Neural crest cell (in vitro differentiated cells): ENCODE measurements at places on chromosomes 16 and 17. TPM values are rescaled to one million over a fixed set of nuclear protein-coding genes. Genes with fewer than 3 reads are reported as not detected.

Gene AIPL1
- not detected in 2 replicates for total RNA-seq

Gene SDK2
- total RNA-seq, result 31.2 and 31.5 TPM in 2 replicates

Gene OTOP2
- not detected in 2 replicates for total RNA-seq

Gene RASD1
- total RNA-seq, result 8.0 and 8.3 TPM in 2 replicates

Gene SCIMP
- total RNA-seq, result not detected in 2 replicates

- DNase-seq, result no peak
These were observed 666 bp downstream of the HGS start for GRCh38 chr17:81684442-81684911.

GRCh38 chr17:29826114-29826692 lies 103.8 kb downstream of the SSH2 start:
- no peak for DNase-seq

DNA sequence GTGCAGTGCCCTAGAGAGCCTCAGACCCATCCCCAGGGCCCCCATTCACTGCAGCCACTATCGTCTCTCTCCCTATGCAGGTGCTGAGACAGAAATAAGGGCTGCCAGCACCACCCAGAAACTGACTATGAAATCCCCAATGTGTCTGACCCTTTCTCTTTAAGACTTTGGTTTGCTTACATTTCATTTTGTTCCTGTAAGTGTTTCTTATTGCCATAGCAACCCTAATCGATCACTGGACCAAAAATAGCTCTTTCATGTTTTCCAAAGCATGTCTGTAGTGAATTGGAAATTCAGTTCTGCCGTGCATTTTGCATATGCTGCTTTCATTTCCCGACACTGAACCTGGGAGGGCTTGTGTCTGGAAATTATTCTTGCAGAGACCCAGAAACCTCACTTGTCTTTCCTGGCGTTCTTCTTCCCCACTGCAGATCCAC lies 148.7 kb upstream of the NOL11 start:
- no peak for DNase-seq

- no peak for DNase-seq
These were observed 202.9 kb upstream of the IRX3 start for GRCh38 chr16:54489225-54490111.

GRCh38 chr16:22124583-22125284 lies 32.4 kb downstream of the VWA3A start:
- no peak for DNase-seq

DNA sequence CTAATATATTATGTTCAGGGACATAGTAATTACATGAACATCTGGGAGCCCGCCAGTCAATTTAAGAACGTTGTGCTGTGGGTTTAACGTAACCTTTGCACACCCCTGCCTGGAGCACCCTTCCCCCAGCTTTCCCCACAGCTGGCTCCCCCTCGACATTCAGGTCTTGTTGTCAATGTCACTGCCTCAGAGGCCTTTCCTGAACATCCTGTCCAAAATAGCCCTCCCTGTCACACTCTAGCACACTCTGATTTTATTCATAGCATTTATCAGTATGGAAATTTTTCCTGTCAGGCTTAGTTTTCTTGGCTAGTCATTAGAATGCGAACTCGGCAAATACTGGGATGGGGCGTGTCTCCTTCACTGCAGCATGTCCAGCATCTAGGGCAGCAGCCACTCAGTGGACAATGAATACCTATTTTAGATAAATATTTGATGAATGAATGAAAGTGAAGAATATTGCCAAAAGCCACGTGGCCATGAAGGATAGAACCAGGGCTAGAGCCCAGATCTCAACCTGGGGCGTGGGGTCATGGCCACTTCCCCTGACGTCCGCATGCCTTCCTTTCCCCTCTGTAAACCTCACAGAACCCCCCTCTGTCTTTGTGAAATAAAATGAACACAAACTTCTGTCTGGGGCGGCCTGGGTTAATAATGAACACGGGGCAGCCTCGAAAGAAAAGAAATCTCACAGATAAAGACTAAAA lies 10.5 kb downstream of the PIK3R6 start:
- no peak for DNase-seq

- no peak for DNase-seq
These were observed at the start of gene ARHGAP27 for GRCh38 chr17:45432405-45433158. Gene ARHGAP27 (minus strand): TSS chr17:45432870. CDS start chr17:45430279, 2,591 bp downstream.

DNA sequence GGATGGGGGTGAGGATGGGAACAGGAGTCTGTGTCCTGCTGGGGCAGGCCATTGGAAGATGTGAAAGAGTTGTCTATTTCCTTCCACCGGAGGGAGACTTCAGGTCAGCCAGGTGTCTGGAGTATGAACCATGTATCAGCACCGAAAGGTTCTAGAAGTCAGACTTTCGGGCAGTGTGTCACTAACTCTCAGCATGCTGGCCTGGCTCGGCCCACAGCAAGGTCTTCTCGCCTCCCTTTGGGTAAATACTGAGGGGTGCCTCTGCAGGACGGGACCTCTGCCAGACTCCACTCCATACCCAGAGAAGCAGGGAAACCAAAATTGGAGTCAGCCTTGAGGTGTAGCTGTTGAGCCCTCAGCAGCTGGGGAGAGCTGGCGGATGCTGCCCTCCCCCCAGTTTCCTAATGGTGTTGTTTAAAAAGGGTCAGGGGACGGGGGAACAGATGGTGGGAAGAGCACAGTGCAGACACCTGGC lies 507 bp downstream of the CIITA start:
- DNase-seq, result no peak

Gene RNF112
- total RNA-seq, result 0.84 and 1.2 TPM in 2 replicates

GRCh38 chr17:10428781-10429180 lies 7.0 kb upstream of the MYH8 start:
- no peak for DNase-seq

GRCh38 chr17:57578608-57579225 lies 166.4 kb downstream of the CCDC182 start:
- no peak for DNase-seq

GRCh38 chr17:80880648-80880985 lies 111.0 kb upstream of the CHMP6 start:
- DNase-seq, result no peak

Gene HS3ST6
- not detected in 2 replicates for total RNA-seq

DNA sequence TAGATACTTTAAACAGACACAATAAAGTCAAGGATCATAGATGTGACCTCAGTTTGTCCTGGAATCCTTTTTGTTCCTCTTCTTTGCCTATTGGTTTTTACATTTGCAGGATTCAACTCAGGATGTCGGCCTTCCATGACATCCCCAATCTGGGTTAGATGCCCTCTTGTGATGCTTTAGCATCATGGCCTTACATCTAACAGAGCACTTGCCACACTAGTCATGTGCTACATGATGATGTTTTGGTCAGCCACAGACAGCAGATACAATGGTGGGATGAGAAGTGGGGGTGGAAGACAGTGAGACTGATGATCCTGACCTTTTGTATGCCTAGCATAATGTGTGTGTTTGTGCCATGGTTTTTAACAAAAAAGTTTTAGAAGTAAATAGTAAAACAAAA lies 1.8 kb upstream of the SYNRG start:
- DNase-seq, result no peak

Gene OTOA
- 0.21 and 0.34 TPM in 2 replicates for total RNA-seq

Gene OR3A3
- total RNA-seq, result not detected in 2 replicates

DNA sequence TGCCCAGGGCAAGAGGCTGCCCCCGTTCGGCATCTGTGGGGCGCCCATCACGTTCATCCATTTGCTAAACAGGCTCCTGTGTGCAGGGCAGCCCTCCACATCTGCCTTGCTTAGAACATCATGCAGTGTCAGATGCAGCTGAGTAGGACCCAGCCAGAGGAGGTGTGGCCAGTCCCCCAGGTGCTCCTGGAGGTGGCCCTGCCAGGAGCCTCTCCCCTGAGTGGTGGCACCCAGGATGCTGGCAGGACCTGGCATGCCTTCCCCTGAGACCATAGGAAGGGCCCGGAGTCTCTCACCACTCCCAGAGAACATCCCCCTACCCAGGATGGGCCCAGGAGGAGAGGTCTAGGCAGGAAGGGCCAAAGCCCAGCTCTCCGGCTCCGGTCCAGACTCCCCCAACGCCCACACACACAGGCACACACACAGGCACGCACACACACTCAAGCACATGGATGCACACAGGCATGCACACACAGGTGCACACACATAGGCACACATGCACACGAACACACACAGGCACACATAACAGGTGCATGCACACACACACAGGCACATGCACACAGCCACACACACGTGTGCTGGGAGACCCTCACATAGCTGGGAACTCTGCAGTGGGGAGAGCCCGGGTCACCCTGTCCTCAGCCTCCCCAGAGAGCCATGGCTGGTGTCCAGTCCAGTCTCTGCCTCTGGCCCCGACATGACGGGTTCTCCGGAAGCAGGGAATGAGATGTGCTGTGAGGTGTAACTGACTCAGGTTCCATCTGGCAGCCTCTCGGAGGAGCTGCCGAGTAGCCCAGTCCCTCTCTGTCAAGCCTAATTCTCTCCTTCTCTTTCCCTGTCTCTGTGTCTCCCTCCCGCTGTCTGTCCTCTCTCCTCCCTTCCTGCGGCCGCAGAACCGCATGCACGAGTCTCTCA lies 74.6 kb downstream of the AMFR start:
- DNase-seq, result no peak

Gene LGALS9C
- not detected in 2 replicates for total RNA-seq

DNA sequence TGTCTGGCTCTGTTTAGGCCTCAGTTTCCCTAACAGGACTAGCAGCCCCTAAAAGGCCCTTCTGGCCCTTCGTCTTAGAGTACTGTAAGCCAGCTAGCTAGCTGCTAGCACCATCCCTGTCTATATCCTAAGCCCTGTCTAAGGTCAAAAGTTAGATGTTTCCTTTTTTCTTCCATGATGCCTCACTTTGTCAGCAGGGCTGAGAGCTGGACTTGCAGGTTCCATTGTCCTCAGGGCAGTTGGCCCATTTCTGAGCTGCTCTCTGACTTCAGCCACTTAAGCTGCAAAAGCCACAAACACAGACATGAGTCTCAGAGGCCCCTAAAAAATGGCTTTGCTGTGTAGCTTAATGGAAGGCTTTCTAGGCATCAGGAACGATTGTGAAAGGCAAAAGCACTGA lies 187.7 kb downstream of the CBLN1 start:
- no peak for DNase-seq

Gene KRT40
- not detected in 2 replicates for total RNA-seq

- DNase-seq, result no peak
These were observed 28.9 kb upstream of the MAP3K14 start for GRCh38 chr17:45345554-45346215.

DNA sequence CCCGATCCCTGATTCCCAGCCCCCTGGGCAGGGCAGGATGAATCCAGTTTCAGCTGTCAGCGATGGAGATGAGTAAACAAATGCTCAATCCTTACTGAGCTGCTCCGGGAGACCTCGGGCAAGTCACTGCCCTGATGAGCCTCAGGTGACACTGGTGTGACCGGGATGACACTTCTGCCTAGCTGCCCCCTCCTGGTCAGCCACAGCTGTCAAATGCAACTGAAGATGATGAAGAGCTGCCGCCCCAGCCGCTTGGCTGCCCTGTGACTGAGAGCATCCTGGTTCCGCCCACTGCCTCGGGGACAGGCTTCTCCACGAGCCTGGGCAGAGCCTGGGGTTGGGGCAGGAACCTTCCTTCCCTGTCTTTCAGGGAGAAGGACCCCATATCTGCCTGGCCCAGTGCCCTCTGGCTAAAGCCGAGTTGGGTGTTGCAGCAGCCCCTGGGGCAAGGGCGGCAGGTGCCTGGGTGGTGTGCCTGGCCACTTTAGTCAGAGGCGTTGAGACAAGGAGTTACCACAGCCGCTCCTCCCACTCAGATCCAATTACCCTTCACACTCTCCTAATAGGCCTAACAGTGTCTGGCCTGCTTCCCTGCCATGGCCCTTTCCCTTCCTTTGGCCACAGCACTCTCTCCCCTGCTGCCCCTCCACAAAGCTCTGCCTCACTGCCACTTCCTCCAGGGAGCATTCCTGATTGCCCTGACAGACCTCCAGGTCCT lies 5.5 kb downstream of the CCL17 start:
- DNase-seq, result no peak

DNA sequence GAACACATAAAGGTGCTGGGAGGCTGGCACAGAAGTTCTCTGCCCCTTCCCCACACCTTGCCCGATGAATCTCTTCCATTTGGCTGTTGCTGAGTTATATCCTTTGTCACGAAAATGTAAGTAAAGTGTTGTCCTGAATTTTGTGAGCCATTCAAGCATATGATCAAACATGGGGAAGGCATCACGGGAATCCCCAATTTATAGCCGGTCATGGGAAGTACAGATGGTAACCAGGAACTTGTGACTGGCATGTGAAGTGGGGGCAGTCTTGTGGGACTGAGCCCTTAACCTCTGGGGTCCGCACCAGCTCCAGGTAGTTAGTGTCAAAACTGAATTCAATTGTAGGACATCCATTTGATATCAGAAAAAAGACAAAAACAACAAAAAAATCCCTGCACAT lies 13.2 kb downstream of the TOM1L2 start:
- no peak for DNase-seq

Gene COG8
- total RNA-seq, result 64.2 and 67.6 TPM in 2 replicates

GRCh38 chr17:76570457-76570856 lies 15.2 kb downstream of the ST6GALNAC2 start:
- DNase-seq, result no peak

DNA sequence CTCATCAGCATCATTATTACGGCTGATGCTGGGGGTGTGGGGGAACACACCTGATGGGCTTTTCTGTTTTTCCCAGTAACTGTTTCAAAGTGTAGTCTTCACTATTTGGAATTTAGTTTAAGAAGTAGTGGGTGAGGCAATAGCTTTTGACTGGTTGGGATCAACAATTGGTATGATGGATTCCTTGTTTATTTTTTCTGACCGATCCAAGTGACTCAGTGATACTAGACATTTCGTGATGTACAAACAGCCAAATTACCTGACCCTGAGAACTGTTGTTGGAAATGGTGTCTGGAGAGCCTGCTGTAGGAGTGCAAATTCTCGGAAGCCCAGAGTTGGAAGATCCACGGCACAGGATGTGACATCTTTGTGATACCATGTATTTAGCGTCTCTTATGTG lies 204.2 kb downstream of the PRKCA start:
- DNase-seq, result no peak

DNA sequence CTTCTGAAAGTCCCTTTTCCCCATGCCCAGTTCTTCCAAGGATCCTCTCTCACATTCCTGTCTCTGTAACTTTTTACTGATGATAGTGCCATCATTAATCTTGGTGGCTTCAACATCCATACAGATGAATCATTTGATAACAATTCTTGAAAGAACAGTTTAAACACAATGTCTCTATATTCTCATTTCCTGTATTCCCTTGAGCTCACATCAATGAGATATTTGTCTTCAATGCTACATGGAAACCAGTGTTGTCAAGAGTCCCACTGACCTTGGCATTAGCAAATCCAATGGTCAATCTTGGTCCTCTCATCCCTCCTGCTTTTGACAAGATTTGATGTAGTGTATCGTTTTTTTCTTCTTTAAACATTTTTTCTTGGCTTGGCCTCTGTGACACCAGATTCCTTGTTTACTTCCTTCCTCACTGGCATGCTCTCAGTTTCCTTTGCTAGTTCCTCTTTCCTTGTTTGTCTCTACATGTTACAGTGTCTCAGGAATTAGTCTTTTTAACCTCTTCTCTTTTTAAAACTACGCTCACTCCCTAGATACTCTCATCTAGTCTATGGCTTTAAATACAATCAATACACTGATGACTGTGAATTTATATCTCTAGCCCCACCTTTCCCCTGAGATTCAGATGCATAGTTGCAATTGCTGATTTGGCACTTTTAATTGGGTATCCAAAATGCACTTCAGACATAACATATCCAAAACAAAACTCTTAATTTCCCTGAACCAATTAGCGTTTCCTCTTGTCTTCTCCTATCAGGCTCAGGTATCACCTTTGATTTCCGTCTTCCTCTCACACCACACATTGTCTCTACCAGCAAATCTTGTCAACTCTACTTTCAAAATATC lies 134.0 kb downstream of the MYO1D start:
- DNase-seq, result no peak
